Stimulated activated CD4-positive, alpha-beta T cell treated with anti-CD3 and anti-CD28 coated beads, TNF-alpha, amount 100 ng/mL, for 4 hours (primary cell): ENCODE measurements at places on chromosomes 3 and 15.

DNA sequence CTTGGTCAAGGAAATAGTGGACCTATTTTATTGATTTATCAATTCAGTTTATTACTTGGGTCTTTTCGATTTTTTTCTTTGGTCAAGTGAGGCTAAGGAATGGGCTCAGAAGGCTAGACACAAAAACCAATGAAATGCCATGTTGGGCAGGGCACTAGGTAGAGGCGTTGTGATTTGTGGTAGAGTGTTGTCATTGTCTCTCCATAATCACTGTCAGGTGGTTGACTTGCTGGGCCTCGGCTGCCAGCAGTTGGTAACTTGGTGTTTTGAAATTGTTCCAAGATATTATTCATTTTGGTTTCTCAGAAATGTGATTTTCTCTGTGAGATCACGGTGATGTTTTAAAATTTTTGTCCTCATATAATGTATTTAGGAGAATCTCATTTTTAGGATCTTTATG lies 173.6 kb downstream of the KLHL25 start:
- no peak for DNase-seq

GRCh38 chr3:146280864-146281263 lies 30.0 kb upstream of the PLSCR4 start:
- DNase-seq: no peak

DNA sequence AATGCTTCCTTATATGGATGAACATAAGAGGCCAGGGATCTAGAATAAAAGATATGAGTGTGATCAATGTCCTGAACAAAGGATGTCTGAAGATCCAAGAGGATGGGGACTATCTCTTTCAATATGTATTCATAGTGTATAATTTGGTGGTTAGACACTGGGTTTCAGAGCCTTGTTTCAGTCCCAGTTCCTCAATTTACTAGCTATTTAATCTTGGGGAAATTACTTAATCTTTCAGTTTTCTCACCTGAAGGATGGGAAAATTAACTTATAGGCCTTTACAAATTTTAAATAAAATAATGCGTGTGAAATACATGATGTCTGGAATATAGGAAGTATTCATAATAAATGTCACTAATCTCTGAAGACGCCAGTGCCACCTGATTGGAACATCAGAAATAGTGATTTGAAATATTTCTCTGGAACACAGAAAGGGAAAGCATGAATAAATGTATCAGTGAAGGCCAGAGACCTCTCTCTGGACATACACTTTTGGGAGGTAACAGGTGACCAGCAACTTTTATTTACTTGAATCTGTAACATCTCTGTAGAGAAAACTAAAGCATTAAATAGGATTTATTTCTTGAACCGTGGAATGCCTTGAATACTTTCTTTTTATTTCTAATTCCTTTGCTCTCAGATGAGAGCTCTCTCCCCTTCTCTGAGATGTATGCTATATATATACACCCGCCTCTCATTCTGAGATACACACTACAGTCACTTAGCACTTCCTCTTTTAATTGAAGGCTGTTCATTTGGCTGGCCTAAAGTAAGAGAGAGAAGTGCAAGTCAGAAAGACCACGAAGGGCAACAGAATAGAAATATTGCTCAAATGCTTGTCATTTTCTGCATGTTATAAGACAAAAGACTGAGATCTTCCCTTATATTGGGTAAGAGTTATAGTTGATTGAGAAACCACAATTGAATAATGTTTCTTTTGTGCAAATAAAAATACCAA lies 407.1 kb downstream of the LSAMP start:
- DNase-seq: no peak

- DNase-seq: no peak
Observed at GRCh38 chr3:156654834-156655233, 19.6 kb upstream of the TIPARP start.

DNA sequence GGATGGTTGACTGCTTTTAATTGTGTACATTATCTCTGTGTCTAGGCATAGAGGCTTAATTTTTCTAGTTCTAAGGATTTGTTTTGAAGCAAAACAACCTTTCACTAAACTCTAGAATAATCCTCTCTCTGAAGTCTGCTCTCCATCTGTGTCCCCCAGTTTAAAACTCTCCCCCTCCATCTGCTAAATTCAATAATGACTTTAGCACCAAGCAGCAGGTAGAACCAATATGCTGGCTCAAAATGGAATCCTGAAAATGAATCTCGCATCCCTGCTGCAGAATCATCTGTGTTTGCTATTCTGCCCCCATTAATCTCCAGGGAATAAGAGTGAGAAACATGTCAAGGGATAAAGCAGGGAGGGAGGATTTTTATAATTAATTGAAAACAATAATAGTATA lies 111.8 kb downstream of the TUSC7 start:
- no peak for DNase-seq

DNA sequence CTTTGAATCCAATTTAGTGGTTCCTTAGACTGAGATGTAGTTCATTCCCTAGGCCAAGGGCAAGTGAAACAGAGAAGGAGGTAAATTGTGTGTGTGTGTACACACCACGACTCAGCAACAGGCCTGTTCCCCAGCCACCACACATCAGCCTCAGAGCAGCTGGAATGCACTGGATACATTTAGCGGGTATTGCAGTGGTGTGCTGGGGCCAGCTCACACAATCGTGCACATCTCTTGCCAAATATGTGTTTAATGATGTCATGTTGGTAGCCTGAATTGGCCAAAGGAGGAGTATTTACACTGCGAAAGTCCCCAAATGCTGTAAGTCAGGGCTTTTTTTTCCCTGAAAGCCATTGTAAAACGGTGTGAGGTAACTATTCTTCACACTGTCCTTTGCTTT lies 82.3 kb downstream of the RBPMS2 start:
- DNase-seq: no peak
